ENCODE measurements at places on chromosomes 3 and 15.

GRCh38 chr15:94080989-94081605, 150.3 kb upstream of the MCTP2 start:
- DNase-seq, result no peak

DNA sequence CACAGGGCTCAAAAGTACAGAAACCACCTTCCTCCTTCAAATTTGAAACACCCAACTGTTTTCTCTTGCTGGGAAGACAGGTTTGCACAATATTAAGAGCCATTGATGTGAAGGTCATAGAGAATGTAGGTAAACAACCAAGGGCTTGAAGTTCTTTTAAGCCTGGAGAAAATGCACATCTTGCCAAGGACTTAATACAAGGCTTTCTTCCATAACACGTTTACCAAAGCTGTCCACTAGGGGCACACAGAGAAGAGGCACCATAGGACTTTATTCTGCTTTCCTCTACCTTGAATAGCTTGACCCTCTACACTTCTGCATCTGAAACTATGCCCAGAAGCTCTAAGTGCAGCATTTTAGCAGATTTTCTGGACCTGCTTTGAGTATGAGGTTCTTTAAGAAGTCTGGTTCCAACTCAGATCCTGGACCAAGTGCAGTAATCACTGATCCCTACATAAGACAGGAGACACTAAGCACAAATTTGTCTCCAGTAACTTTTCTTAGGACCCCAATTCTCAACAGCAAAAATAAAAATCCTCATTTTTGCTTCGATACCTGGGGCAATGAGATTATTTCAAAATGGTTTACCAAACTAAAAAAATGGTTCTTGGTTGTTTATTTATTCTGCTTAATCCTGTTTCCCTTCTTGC, 138.0 kb downstream of the FBN1 start:
- peak; percentile 71 for DNase-seq

- DNase-seq, result no peak
Measured at GRCh38 chr3:159861369-159861987, 127.2 kb upstream of the IL12A start.

- DNase-seq, result no peak
Measured at GRCh38 chr3:12590096-12590495, 33.2 kb downstream of the MKRN2 start.

DNA sequence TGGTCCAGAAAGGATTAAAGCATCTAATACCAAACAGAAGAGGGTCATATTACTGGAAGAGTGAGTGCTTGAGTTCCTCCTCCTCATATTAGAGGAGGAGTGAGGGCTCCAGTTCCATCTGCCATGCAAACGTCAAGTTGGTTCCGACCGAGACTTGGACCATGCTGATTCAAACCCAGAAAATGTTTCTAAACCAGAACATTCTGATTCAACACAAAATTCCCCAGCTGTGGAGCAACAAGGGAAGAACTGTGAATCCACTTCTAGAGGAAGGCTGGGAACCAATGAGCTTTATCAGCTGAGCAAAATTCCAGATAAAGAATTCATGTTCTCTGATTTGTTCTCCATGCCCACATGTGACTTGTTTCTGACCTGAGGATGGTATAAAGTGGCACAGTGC, 135.6 kb upstream of the WNT5A start:
- DNase-seq, result no peak

- DNase-seq, result no peak
Measured at GRCh38 chr3:114362815-114363214, 69.0 kb downstream of the TIGIT start.

DNA sequence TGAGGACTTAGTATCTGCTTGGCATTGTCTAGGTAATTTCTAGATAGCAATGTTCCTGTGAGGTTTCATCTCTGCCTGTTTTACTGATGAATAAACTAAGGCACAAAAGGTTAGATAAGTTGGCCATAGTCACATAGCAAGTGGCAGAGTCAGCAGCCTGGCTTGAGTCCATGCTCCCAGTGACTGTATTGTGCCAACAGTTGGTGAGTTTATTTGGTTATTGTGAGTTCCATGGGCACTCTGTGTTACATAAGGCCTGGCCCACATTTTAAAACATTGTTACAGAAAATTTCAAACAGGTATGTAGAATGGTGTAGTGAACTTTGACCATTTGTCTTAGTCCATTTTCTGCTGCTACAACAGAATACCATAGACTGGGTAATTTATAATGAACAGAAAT, 15.2 kb downstream of the MCM2 start:
- DNase-seq, result no peak

DNA sequence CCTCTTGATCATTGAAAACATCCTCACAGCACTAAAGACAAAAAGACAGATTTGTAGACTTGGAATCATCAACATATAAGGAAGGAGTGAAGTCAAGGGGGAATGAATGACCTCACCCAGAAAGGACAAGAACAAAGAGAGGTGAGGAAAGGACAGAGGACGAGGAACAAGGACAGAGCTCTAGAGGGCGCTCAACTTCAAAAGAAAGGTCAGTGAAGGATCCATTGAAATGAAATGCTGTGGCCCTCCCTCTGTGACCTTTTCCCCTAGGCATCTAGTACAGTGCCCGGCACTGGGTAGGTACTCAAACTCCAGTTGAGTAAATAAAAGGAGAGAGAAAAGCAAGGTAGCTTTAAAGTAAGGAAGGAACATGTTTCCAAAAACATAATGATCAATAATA, 2.6 kb downstream of the ATP8B4 start:
- peak; percentile 35 for DNase-seq

GRCh38 chr3:99118381-99118780, 216.9 kb upstream of the DCBLD2 start:
- DNase-seq, result no peak

DNA sequence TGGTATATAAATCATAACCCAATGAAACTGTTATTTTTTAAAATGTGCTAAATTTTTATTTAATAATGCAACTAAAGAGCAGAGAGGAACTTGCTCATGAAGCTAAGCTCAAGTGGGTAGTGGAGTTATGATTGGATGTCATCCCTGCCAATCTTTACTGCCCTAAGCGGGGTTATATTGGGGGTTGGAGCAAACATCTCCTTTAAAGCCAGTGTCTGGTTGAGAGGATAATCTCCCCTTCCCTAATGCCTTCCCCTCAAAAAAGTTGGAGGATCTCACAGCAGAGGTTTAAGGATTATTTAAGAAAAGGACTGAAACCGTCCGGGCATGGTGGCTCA, 32.1 kb upstream of the CLASP2 start:
- DNase-seq, result no peak

GRCh38 chr3:72272356-72272755, 487.4 kb upstream of the PROK2 start:
- no peak for DNase-seq

GRCh38 chr3:128504963-128505730, 12.1 kb upstream of the GATA2 start:
- no peak for DNase-seq

DNA sequence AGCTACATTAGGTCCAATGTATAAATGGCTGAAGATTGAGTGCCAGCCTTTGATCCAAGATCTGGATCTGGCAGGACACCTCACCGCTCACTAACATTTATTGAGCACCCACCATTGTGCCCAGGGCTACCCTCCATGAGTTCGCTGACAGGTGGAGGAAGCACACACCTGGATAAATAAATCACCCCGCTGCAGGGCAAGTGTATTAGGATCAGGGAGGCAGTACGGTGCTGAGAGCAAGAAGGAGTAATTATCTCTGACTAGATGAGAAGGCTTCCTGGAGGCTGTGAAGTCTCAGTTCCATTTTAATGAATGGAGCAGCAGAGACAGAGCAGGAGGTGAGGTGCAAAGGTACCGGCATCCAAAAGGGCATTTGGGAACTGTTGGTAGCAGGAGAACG, 104.1 kb downstream of the LIPC start:
- DNase-seq, result no peak

GRCh38 chr3:44682182-44682896, 30.1 kb upstream of the ZNF502 start:
- DNase-seq, result no peak

DNA sequence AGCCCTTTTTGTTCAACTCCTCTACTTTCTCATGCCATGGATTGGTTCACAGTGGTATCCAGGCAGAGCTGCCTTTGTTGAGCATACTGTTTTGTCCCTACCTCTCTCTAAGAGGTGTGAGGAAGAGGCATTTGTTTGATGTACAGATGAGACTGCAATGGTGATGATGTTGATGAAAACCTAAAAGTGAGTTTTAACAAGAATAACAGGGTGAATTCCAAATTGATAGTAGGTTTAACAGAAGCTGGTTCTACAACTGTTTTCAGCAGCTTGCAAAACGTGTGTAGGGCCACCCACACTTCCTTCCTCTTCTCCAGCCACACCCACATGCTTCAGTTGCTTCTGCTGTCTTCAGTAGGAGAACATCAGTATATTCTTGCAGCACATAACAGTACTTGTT, 10.2 kb downstream of the SNRK start:
- peak; percentile 44 for DNase-seq
